ENCODE measurements at places on chromosomes 7 and 10.

- DNase-seq = no peak
Observed at GRCh38 chr10:2462581-2462980, 604.8 kb upstream of the PFKP start.

GRCh38 chr7:156611014-156612010, 29.3 kb upstream of the RNF32 start:
- DNase-seq = no peak

- DNase-seq = no peak
Observed at GRCh38 chr7:15905251-15906040, 219.0 kb upstream of the MEOX2 start.

GRCh38 chr7:82723411-82723810, 279.8 kb upstream of the CACNA2D1 start:
- DNase-seq = no peak

DNA sequence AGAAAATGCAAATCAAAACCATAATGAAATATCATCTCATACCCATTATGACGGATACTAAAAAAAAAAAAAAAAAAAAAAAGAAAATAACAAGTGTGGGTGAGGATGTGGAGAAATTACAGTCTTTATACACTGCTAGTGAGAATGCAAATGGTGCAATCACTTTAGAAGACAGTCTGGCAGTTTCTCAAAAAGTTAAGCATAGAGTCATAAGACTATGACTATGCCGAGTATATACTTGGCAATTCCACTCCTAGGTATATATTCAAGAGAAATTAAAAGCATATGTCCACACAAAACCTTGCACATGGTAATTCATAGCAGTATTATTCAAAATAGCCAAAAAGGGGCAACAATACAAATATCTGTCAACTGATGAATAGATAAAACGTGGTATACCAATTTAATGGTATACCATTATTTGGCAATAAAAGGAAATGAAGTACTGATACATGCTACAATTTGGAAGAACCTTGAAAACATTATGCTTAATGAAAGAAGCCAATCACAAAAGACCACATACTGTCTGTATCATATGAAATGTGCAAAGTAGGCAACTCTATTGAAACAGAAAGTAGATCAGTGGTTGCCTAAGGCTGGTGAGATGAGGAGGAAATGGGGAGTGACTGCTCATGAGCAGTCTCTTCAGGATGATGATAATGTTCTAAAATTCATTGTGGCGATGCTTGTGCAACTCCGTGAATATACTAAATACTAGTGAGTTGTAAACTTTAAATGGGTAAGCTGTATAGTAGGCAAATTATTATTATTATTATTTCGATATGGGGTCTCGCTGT, 90.1 kb upstream of the NANOS1 start:
- DNase-seq = no peak

DNA sequence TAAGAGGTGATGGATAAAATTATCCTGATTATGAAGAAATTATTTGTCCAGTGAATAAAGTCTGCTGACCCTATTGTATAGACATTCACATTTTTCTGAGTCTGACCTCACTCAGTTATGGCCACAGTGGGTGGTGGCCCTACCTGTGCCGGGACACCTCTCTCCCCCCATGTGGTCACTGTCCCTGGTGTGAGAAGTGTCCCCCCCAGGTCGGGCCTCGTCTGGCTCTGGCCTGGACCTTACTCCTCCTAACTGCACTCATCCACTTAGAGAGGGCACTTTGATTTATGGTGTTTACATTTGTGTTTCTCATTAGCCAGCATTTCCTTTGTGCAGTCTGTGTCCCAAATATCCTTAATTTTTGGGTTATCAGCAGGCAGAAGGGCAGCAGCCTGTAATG, 59.6 kb upstream of the ZNF32 start:
- DNase-seq = no peak

GRCh38 chr10:48309711-48310226, 3.3 kb downstream of the MAPK8 start:
- no peak for DNase-seq

- no peak for DNase-seq
Observed at GRCh38 chr10:59865101-59865500, 41.3 kb downstream of the CCDC6 start.

GRCh38 chr7:14209896-14210484, 220.5 kb upstream of the ETV1 start:
- no peak for DNase-seq

DNA sequence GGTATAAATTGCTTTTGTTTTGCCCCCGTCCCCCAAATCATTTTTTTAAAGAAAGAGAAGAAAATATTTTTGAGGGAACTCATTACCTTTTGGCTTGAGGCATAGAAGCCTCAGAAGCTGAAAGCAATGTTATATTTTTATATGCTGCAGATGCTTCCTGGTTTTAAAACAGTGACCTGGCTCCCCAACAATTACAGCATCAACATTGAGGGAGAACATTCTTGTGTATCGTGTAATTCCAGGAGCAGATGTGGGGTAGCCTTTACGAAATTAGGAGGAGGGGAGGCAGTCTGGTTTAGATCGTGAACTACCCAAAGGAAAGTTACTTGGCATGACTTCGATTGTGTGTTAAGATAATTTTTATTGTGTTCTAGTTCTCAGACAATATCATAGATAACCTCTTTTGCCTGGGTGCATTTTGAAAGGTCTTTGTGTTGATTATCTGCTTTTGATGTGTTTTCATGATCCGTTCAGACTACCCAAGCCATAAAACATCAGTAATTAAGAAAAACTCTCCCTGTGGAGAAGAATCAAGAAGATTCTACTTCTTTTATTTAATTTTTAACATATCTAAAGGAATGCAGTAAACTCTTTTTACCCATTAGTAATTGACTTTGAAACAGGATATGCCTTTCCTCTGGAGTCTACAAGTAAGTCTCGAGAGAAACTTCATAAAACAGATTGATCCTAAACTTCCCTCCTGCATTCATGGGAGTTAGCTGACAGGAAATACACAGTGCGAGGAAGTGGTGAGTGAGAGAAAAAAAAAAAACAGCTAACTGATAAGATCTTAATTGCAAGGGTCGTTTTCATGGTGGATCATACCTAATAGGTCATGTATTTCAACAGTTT, 141.4 kb downstream of the KIAA1217 start:
- DNase-seq = no peak

GRCh38 chr10:124565565-124566221, 104.1 kb downstream of the LHPP start:
- DNase-seq = no peak

DNA sequence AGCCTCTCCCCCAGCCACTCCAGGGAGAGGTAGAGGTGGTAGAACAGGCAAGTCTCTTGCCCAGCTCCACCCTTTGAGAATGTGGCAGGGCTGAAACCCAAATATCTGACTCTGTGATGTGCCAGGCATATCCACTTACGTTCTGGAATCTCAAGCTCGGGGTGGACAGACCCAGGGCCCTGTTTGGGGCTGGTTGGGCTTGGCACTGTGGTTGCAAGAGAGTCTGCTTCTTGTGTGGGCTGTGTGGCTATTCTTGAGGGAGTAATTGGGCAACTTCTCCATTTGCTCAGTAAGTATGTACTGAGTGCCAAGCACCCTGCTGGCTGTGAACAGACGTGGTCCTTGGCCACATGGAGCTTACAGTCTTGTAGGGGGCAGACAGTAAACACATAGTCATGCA, 4.7 kb downstream of the UBTD1 start:
- DNase-seq = no peak

DNA sequence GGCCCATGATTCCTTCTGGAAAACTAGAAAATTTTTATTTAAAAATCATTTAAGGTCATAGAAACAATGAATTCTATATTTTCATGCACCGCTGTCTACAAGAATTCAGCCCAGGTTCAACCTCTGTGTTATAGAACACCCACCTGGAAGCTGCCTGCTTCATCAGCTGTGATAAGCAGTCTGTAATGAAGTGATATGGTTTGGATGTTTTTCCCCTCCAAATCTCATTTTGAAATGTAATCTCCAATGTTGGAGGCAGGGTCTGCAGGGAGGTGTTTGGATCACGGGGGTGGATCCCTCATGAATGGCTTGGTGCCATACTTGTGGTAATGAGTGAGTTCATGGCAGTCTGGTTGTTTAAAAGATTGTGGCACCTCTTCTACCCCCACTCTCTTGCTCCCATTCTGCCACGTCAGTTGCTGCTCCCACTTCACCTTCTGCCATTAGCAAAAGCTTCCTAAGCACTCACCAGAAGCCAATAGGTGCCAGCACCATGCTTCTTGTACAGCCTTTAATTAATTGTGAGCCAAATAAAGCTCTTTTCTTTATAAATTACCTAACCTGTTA, 55.6 kb downstream of the MRPL32 start:
- DNase-seq = no peak

DNA sequence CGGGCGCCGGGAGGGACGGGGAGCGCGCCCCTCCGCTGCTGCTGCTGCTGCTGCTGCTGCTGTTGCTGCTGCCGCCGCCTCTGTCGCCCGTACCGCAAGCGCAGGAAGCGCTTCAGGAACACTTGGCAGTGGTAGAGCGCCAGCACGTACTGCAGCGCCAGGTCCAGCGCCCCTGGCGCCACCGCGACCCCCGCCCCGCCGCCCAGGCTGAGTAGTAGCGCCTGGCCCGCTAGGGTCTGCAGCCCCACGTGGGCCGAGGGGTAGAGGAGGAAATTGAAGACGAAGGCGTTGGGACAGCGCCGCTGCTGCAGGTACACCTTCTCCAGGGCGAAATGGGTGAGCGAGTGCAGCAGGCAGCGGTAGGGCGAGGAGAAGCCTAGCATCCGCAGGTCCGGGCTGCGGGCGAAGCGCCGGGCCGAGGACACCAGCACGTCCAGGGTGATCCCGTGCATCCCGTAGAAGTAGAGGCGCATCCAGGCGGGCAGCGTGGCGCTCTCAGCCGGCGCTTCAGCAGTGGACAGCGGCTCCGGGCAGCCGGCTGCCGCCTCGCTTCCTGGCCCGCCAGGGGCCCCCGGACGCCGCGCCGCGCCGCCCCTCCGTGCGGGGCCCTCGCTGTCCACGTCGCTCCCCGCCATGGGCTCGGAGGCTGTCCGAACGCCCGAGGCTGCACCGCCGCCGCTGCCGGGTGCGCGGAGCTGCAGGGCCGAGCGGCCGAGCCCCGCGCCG, at the start of gene TMEM229A:
TMEM229A (minus strand) TSS at position 699 of the 726 bp plus-strand sequence; CDS start at position 635, 64 bp downstream.
- peak; percentile 33 for DNase-seq

DNA sequence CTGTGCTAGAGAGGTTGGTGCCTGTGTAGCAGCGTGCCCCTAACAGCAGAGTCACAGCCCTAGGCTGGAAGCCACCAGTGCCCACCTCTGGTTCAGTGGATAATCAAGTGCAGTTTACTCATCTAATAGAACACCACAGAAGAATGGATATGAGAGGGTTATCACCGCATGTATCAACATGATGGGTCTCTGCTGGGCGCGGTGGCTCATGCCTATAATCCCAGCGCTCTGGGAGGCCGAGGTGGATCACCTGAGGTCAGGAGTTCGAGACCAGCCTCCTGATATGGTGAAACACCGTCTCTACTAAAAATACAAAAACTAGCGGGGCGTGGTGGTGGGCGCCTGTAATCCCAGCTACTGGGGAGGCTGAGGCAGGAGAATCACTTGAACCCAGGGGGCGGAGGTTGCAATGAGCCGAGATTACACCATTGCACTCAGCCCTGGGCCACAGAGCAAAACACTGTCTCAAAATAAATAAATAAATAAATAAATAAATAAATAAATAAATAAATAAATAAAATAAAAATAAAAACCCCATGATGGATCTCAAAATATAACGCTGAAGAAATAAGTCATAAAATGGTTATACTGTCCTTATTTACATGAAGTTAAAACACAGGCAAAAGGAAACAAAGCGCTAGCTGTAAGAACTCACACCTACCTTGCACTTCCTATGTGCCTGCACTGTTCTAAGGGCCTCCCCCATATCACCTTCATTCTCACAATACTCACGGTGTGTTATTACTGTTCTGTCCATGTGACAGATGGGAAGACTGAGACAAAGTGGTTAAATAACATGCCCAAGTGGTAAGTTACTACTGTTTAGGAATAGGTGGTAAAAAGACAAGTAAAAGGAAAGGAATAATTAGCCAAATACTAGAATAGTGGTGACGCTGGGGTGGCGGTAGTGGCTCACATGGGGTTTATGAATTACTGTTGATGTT, 70.9 kb downstream of the AMZ1 start:
- DNase-seq = no peak

DNA sequence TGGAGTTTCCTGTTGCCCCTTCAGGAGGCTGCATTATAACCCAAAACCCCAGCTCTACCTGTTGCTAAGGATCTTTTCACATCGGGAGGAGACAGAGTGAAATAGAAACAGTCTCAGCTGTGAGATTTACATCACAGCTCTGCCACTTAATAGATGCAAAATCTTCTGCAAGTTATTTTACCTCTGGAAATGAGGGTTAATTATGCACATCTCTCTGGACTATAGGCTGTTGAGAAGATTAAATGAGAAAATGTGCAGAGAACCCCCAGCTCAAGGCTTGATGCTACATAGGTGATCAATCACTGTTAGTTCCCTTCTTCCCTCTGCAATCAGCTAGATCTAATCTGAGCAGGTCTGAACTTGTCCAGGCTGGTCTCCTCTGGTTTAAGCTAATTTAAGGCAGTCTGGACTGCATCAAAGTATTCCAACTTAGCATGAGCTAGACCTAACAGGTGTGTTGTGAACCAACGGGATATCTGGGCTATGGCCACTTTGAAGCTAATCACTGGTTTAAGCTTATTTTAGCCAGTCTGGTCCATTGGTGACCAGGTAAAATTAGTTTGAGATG, 8.9 kb upstream of the LRRC18 start:
- no peak for DNase-seq

DNA sequence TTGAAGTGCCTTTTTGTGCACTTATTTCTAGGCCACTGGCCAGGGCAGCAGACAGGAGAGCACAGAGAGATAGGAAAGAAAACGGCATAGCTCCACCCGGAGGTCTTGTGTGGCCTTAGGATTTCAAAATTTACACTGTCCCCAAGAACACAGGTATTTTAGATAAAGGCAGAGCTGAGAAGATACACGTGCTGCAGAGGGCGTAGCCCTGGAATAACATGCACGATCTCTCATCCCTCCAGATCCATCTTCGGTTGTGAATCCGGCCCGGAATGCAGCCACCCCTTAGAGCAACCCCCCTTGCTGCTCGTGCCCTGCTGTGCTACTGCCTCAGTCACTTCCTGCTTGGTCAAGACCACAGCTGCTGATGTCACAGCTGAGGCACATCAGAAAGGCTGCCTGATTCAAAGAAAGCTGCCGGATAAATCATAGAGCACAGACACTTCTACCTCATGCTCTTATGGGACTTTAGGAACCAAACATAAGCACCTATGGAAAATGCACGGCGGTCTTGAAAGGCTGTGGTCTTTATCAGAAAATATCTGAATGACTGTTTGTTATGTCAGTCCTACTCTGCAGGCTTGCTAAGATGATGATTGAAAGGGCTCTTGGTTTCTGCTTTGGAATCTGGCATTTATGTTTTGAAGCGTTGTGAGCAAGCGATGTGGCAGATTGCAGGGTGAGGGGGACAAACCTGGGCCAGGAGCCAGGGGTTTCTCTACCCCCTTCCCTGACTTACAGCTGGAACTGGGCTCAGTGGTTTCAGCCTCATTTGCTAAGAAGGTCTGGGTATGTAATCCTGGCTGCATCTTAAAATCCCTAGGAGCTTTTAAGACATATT, 152.0 kb downstream of the SVIL start:
- no peak for DNase-seq

GRCh38 chr10:108688314-108688713, 1235.0 kb downstream of the XPNPEP1 start:
- no peak for DNase-seq
